ENCODE measurements at places on chromosomes 3 and 15.
A peak's percentile ranks its signal among the peaks of the same experiment; 100 is the strongest.

- DNase-seq, result peak; percentile 52
Measured at GRCh38 chr3:194082743-194083636, 53.0 kb upstream of the HES1 start.

DNA sequence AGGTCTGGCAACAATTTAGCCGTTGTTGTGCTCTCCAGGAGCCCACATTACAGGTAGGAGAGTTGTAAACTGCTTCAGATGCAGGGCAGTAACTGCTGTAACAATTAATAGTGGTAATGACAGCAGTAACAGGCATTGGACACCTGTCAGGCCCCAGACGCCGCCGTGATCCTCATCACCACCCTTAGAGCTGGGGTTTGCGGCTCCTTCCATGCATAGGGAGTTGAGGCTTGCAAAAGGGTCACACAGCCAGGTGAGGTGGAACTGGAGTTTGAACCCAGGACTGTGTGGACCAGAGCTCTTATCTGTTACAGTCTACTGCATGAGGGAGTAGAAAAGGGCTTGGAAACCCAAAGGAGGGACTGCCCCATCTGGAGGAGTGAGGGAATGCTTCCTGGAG is 26.8 kb upstream of the NR2C2 start:
- no peak for DNase-seq

GRCh38 chr3:143123353-143123984 is 3.9 kb downstream of the CHST2 start:
- DNase-seq, result no peak

- no peak for DNase-seq
Measured at GRCh38 chr3:42533161-42533897, 30.9 kb downstream of the VIPR1 start.

GRCh38 chr3:15616053-15616452 is 14.5 kb downstream of the BTD start:
- DNase-seq, result no peak

DNA sequence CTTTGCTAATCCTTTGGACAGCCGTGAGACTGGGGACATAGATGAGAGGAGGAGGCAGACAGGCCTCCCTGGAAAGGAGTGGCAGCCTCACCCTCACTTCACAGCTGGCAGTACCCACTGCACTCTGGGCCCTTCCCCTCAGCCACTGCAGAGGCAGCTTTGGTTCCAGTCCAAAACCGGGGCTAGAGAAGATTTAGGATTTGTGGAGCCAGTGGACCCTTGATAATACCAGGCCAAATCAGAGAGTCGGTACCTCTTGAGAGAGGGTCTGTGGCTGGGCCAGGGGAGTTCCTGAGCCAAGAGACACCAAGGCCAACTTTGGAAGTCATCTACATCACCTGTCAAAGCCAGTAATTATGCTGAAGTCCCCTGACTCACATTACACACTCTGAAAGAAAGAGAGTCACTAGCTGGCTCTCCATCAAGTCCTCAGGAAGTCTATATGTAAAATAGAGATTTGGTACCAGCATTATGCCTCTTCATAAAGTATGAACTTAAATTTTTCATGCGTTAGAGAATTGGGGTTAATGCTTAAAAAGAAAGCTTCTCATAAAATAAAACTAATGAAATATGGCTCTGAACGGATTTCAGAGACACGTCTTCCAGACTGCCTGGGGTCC is 244.1 kb upstream of the SEMA6D start:
- no peak for DNase-seq

DNA sequence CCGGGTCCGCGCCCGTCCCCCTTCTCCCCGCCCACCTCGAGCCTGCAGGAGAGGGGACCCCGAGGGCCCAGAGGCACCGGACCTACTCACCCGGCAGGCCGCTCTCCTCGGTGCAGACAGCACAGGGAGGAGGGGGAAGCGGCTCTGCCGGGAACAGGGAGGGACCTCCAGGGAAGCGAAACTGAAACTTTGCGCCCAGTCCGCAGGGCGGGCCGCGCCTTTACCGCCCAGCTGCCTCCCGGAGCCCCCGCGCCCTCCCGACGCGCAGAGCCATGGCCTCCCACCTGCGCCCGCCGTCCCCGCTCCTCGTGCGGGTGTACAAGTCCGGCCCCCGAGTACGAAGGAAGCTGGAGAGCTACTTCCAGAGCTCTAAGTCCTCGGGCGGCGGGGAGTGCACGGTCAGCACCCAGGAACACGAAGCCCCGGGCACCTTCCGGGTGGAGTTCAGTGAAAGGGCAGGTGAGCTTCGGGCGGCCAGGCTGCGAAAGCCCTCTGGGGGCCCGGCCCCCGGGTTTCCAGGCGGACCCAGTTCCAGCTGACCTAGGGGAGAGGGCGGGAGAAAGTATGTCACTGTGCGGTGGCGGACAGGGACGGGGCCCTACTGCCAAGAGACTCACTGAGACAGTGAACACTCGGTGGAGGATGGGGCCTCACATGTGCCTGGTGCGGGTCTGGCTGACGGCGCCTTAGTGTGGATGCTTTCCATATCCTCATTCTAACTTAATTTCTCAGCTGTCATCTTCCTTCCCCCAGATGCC is at the start of the genes DTX3L and PARP9:
Gene DTX3L, plus strand, starts transcription at position 184 of the 758 bp plus-strand sequence. Its CDS starts 89 bp downstream, at position 273.
Gene PARP9, minus strand, starts transcription at position 146 of the 758 bp plus-strand sequence. CDS start 4,680 bp downstream, outside the sequence.
- peak; percentile 68 for DNase-seq

- no peak for DNase-seq
Measured at GRCh38 chr15:55016225-55016624, 180.5 kb downstream of the RSL24D1 start.

DNA sequence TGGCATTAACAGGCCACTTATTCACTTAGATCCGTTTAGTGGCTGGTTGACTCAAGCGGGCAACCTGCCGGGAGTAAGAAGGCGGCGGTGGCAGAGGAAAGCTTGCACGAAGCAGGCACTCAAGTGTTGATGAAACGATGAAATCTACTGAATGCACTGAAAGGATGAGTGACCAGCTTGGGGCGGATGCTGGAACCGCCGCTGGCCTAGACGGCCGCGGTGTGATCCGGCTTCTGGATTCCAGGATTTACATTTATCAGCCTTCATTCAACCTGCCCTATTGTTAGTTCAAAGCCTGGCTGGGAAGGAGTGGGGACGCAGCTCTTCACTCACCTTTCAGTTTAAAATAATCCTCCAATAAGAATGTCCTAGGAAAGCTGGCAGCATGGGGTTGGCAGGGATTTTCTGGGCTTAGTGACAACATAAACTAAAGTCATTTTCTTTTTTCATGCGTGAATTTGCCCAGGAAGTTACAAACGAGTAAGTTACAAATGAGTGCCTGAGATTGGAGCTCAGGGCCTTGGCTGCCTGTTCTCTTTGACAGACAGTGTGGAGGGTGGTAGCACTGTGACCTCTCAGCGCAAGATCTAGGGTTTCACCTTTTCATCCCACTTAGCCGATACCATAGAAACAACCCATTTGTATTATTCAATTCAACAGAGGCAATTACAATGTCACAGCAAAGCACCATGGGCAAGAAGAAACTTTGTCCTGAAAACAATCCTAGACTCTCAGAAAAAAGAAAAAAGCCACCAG is 1.1 kb upstream of the PLCH1 start:
- DNase-seq, result peak; percentile 86

- DNase-seq, result no peak
Measured at GRCh38 chr3:136620436-136620835, 131.7 kb downstream of the STAG1 start.

DNA sequence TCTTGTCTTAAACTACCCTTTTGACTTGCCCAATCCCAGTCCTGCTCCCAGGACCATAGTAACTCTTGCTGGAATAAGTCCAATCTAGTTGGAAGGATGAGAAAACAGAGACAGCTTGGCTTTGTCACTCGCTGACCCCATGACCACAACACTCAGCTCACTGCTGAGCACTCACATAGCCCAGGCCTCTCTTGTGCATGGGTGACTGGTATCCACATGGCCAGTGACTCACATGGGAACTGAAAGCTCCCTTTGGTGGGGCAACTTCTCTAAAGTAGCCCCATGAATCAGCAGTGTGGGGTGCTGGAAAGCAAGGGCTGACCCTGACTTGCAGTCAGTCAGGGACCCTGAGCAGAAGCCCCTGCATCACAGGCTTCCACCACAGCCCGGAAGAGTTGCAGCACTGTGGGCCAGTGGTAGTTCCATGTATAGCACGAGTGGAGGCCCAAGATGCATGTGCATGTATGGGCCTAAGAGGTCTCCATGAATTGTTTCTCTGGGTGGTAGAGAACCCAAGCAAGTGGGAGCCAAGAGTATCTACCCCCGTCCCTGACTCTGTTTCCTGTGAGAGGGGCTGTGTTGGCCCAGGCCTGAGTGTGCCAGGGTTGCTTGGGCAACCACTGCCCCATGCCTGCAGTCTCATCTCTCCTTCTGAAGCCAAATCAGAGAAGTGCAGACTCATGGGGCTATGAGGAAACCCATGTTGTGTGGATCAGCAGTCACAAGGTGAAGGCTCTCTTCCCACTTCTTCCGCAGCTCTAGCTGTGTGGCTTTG is 62.1 kb upstream of the XCR1 start:
- no peak for DNase-seq

- no peak for DNase-seq
Measured at GRCh38 chr3:7275396-7275795, 414.5 kb downstream of the GRM7 start.

- no peak for DNase-seq
Measured at GRCh38 chr15:43749690-43750345, 3.6 kb downstream of the PDIA3 start.

- DNase-seq, result no peak
Measured at GRCh38 chr3:170306015-170306414, 51.5 kb upstream of the SKIL start.

DNA sequence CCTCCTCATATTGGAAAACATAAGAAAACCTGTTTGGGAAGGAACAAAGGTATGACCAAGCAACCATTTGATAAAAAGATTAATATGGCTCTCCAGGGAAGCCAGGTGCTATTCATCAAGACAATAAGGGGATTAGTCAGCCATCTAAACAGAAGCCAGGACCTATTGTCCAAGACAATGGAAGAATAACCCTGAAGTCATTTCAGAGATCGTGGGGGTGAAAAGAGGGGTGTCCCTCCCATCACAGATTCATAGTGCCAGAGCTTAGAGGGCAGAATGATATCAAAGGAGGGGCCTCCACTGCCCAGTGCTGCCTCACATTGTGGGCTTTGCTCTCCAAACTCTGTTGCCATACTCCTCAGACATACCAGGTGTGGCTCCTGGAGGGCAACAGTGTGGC is 73.5 kb downstream of the DAPK2 start:
- peak; percentile 66 for DNase-seq

DNA sequence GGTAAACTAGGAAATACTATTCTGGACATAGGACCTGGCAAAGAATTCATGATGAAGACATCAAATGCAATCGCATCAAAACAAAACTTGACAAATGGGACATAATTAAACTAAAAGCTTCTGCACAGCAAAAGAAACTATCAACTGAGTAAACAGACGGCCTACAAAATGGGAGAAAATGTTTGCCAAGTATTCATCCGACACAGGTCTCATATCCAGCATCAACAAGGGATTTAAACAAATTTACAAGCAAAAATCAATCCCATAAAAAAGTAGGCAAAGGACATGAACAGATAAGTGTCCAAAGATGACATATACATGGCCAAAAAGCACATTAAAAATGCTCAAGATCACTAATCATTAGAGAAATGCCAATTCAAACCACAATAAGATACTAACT is 1088.9 kb downstream of the NAALADL2 start:
- DNase-seq, result peak; percentile 78

- no peak for DNase-seq
Measured at GRCh38 chr3:117817103-117817502, 1107.5 kb downstream of the TUSC7 start.

GRCh38 chr3:195086885-195087284 is 184.1 kb downstream of the XXYLT1 start:
- DNase-seq, result no peak

- DNase-seq, result no peak
Measured at GRCh38 chr3:125185805-125186204, 26.7 kb downstream of the SLC12A8 start.

- DNase-seq, result no peak
Measured at GRCh38 chr15:68676926-68677325, 98.1 kb downstream of the CORO2B start.

DNA sequence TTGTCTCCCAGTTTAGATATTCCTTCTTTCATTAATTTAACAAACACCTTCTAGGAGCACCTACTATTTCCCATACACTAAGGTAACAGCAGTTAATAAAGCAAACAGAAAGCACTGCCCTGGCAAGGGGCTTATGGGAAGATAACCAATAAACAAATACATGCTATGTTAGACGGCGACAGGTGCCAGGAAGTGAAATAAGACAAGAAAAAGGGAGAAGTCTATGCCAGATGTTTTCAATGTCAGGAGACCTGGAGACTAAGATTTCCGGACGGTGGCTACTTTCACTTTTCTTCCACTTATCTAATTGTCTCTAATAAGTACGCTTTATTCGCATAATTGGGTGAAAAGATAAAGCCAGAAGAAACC is 32.5 kb upstream of the ZNF445 start:
- DNase-seq, result peak; percentile 27

DNA sequence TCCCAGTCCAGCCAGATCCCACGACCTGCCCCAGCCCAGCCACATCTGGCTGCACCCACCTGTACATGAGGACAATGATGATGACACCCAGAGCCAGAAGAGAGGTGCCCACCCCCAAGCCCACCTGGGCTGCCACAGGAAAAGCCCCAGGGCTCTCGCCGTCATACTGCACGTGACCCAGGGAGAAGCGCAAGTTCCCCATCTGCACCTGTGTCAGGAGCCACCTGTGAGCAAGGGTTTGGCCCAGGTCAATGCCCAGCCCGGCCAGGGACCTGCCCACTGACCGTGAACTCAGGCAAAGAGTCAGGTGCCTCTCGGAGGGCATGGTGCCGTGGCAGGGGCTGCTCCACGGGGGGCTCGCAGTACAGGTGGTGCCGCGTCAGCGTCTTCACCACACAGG is 16.3 kb downstream of the PLXNB1 start:
- no peak for DNase-seq

DNA sequence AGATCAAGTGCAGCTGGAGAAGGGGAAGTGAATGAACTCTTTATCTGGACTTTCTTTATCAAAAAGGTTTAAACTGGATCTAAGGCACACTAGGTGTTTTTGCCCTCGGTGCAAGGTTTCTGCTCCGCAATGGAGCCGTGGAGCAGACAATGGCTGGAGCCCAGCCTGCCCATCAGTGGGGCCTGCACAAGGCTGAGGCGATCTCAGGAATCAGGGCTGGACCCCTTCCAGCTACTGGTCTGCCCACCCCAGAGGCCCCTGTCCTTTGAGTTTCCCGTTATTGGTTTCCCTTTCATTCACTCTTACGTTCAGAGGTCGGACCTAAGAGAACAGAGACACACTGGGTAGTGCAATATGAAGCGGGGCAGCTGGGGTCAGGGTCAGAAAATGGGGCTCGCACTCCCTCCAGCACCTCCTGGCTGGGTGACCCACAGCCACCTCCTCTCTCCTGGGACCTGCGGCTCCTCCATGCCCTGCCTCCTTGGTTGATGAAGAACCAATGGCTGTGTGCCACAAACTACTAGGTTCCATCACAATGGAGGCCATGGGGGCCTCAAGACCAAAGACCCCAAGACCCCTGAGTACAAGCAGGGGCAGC is 164.6 kb downstream of the CHSY1 start:
- no peak for DNase-seq

- peak; percentile 83 for DNase-seq
Measured at GRCh38 chr3:186931532-186932280, 1.4 kb downstream of the ST6GAL1 start.

- no peak for DNase-seq
Measured at GRCh38 chr15:80495401-80495942, 91.3 kb downstream of the ARNT2 start.

- no peak for DNase-seq
Measured at GRCh38 chr3:122094125-122094524, 39.0 kb downstream of the CD86 start.
